Purkinje cell (primary cell): ENCODE measurements at places on chromosomes 12 and 14. TPM values are rescaled to one million over a fixed set of nuclear protein-coding genes. Genes with fewer than 3 reads are reported as not detected.

Gene SCARB1
- 0.88 and 6.0 TPM in 2 replicates for polyA plus RNA-seq

Gene AMHR2
- not detected in 2 replicates for polyA plus RNA-seq

Gene NFATC4
- polyA plus RNA-seq = 0.81 and 6.9 TPM in 2 replicates

Gene LYZ
- not detected in 2 replicates for polyA plus RNA-seq

Gene CCDC63
- not detected in 2 replicates for polyA plus RNA-seq

Gene C12orf50
- polyA plus RNA-seq = 0.08 TPM in 1 of 2 replicates, not detected in the other

Gene CLEC2D
- 4.9 TPM in 1 of 2 replicates, not detected in the other for polyA plus RNA-seq

Gene FOXN4
- polyA plus RNA-seq = 0.40 TPM in 1 of 2 replicates, not detected in the other

Gene FSCB
- polyA plus RNA-seq = not detected in 2 replicates

Gene KRT78
- not detected in 2 replicates for polyA plus RNA-seq

Gene SELPLG
- polyA plus RNA-seq = not detected in 2 replicates

Gene CALCOCO1
- 18.7 and 38.1 TPM in 2 replicates for polyA plus RNA-seq

Gene SLC24A4
- 0.79 TPM in 1 of 2 replicates, not detected in the other for polyA plus RNA-seq

Gene SLCO1C1
- 4.4 and 9.3 TPM in 2 replicates for polyA plus RNA-seq

Gene RNU4-1
- polyA plus RNA-seq = not detected in 2 replicates

Gene KRT79
- 0.81 TPM in 1 of 2 replicates, not detected in the other for polyA plus RNA-seq

Gene B3GNT4
- 3.0 and 4.2 TPM in 2 replicates for polyA plus RNA-seq

Gene LALBA
- not detected in 2 replicates for polyA plus RNA-seq

Gene MRPL52
- polyA plus RNA-seq = 86.7 and 87.3 TPM in 2 replicates

Gene PSEN1
- polyA plus RNA-seq = 10.3 and 11.2 TPM in 2 replicates

Gene CEBPE
- not detected in 2 replicates for polyA plus RNA-seq

Gene FLVCR2
- not detected in 2 replicates for polyA plus RNA-seq
